ENCODE measurements at places on chromosomes 12 and 14.

DNA sequence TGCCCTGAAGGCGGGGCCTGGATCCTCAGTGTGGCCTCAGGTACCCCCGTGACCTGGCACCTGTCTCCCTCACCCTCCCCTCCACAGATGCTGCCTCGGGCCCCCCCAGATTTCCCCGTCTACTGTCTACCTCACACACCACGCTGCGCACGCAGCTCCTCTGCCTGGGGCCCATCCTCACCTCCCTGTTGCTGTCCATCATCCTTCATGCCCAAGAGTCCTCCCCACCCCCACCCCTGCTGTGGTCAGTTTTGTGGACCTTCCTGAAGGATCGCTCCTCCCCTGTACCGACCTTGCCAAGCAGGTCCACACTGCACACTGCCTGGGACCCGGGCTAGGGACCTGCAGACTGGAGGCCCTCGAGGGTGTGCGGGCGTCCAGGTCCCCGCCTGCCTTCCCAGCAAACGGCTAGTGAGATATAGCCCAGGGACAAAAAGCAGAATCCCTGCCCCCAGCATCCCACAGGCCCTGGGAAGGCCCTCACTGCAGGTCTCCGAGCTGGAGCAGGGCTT, 197.4 kb upstream of the DIO3 start:
- no peak for DNase-seq

DNA sequence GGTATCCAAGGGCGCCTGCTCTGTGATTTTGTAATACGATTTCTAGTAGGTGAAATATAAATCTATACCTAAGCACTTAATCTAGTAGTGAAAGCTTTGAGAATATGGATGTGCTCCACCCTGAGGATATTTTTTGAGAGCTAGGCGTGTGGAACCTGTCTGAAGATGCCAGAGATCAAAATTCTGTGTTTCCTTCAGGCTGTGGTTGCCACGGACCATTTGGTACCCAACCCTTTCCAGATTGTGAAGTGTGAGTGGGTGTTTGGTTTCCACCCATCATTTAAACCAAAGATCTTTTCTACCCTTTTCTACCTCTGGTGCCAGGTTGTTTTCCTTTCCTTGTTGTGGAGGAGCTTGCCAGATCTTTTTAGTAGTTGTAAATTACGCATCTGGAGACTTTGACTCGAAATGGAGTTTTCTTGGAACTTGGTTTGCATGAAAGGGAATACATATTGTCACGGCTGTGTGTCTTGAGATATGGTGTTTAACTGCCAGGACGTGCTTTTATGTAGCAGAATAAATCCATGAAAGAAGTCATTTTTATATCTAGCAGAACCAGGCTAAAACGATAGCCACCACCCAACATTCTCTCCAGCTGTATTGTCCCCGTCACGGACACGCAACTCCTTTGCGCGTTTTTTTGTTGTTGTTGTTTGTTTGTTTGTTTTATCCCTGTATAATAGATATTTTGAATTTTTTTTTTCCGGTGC, 2.2 kb downstream of the LRFN5 start:
- no peak for DNase-seq

DNA sequence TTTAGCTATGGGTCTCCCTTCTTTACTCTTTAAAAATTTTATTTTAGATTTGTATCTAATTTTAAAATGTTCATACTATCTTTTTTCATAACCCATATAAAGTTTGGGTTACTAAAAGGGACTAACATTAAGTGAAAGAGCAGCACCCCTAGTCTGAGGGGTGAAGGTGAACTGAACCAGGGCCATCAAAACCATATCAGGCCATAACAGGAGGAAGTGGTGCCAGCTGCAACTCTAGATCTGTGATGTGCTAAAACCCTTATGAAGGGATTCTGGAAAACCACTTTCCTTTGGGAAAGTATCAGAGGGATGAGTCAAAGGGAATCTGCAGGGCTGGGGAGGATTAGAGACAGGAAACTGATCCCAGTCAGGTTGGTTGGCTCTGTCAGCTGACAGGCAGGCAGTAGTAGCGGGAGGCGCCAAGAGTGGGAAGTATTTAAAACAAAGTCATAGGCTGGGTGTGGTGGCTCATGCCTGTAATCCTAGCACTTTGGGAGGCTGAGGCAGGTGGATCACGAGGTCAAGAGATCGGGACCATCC, 162.5 kb downstream of the PPM1H start:
- no peak for DNase-seq

DNA sequence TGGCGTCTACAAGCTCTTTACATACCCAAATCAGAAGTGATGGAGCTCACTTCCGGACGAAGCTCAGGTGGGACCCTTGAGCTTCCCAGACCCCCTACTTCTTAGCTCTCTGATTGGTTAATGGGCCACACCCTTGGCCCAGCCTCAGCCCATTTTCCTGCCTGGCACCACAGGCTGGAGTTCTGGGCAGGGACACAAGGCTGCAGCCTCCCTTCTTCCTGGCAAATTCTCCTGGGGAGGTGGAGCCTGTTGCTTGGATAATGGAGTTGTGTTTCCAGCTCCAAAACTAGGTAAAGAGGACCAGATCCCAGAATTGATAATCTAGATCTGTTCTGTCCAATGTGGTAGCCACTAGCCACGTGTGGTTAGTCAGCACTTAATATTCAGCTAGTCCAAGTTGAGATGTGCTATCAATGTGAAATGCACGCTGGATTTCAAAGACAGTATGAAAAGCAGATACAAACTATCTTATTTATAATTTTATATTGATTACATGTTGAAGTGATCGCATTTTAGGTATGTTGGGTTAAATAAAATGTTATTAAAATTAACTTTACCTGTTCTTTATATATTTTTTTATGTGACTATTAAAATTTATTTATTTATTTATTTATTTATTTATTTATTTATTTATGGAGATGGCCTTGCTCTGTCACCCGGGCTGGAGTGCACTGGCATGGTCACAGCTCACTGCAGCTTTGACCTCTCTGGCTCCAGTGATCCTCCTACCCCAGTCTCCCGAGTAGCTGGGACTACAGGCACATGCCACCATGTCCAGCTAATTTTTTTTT, 12.6 kb upstream of the FAIM2 start:
- DNase-seq = no peak

GRCh38 chr14:27098451-27098850, 500.6 kb upstream of the NOVA1 start:
- no peak for DNase-seq

All from stimulated activated CD4-positive, alpha-beta T cell treated with anti-CD3 and anti-CD28 coated beads, Interleukin-1b, Interleukin-23, amount 100 ng/mL, for 24 hours (primary cell).